ENCODE measurements at places on chromosomes 3 and 15.

- DNase-seq = no peak
These were observed 216.1 kb downstream of the WNT5A start for GRCh38 chr3:55270976-55271375.

DNA sequence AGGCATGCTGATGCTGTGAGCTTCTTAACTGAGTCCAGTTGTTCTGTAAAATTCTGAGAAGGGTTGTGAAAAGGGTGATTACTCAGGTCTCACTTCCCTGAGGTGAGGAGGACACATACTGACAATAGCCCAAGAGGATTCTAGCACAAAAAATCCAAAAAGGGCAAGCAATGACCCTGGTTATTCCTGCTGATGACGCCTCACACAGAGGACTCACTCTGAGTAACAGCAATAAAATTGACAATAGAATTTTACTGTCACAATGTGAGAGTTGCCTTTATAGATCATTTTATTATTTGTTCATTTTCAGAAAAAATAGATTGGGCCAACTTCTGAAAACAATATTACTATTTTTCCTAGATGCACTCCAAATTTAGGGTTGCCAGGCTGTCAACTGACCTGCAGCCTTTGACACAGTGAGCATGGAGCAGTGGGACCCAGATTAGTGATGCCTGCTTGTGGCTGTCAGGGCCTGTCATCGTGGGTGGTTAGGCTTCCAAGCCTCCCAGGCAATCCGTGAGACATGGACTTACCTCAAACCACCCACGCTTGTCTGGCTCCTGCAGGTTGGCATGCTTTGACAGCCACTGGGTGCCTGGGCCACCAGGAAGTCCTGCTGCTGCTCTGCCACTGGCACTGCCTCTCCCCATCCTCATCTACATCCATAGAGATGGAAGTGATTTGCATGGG lies 396.0 kb upstream of the THBS1 start:
- no peak for DNase-seq

- peak; percentile 53 for DNase-seq
These were observed 127.4 kb upstream of the ABHD17C start for GRCh38 chr15:80567721-80568157.

- DNase-seq = no peak
These were observed 6.8 kb downstream of the PLA2G4F start for GRCh38 chr15:42149493-42150218.

DNA sequence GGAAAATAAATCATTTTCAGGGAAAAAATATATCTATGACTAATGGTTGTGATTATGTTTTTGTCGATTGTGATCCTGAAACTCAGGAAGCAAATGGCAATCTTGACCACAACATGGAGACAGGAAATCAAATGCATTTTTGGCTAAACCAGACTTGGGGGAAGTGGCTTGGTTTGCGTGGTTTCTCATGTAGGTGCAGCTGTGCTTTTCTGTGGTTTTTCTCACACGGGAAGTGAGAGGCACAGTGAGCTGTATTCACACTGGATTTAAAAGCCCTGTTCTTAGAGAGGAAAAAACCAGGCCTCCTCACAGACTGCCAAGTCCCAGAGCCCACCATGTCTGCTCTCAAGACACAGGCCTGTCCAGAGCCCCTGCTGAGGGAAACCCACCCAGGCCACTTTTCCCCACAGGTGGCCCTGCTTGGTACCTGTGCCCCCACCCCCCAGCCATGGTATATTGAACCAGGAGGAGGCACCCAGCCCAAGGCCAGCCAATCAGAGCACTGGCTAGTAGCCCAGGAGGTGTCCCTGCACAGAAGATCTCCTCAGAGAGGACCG lies 46.1 kb downstream of the BTD start:
- DNase-seq = peak; percentile 20
